ENCODE measurements at places on chromosomes 2 and 18.

GRCh38 chr2:165682546-165682945, 111.5 kb downstream of the GALNT3 start:
- DNase-seq = no peak

- DNase-seq = no peak
These were observed 231.5 kb upstream of the SPRED2 start for GRCh38 chr2:65663831-65664407.

DNA sequence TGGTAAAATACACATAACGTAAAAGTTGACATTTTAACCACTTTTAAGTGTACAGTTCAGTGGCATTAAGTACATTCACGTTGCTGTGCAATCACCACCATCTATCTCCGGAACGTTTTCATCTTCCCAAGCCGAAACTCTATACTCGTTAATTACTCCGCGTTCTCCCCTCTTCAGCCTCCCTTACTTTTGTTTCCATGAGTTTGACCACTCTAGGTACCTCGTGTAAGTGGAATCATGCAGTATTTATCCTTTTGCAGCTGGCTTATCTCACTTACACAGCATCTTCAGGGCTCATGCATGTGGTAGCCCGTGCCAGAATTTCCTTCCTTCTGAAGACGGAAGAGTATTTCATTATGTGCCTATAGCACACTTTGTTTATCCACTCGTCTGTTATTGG, 225.2 kb downstream of the SLC4A3 start:
- DNase-seq = no peak

DNA sequence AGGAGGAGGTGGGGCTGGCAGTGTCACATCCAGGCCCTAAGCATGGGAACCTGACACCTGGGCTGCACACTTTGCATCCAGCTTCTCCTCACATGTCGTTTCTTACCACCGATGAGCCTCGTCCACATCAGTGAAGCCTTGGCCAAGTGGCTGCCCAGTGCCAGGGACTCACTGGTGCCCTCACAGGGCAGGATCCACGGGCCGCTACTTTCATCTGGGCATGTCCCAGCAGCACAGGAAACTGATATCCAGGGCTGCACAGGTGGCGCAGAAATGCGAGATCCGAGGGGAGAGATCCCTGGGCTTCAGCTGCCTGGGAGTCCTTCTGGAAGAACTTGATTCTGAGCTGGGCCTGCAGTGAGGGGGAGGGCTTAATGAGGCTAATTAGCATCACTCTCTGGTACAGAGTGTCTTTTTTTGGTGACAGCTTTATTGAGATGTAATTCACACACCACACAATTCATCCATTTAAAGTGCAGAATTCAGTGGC, 291.6 kb upstream of the HDAC4 start:
- DNase-seq = no peak

DNA sequence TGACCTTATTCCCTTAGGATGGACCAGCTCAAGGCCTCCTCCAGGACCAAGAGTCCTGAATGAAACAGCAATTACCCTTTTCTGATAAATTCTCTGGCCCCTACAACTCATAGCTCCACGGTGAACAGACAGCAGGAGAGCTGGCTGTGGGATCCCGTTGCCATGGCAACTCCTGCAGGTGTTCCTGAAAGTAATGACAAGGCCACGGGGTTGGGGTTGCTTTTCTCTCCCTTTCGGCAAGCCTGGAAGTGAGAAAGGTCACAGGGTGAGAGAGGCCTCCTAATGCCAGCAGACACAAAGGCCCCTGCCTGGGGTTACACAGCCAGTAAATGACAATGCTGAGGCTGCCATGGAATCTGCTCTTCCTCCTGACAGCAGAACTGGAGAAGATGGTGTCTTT, 403.0 kb downstream of the NBAS start:
- DNase-seq = no peak

- no peak for DNase-seq
These were observed 21.9 kb downstream of the CHMP3 start for GRCh38 chr2:86541334-86541733.

DNA sequence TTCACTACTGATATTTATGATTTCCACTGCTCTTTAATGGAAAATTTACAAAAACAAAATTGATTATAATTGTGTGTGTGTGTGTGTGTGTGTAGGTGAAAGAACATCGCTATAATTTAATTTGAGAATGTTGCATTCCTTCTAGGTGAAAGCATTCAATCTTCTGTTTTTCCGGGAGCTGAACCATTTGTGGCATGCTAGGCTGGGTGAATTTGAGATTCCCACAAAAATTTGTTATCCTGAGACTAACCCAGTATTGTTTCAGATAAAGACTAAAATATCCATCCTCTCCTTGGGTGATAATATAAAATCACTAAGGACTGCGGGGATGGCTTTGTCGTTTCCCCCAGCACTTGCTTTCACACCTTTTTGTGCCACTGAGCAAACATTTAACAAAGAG, 911.2 kb upstream of the PIK3C3 start:
- no peak for DNase-seq

DNA sequence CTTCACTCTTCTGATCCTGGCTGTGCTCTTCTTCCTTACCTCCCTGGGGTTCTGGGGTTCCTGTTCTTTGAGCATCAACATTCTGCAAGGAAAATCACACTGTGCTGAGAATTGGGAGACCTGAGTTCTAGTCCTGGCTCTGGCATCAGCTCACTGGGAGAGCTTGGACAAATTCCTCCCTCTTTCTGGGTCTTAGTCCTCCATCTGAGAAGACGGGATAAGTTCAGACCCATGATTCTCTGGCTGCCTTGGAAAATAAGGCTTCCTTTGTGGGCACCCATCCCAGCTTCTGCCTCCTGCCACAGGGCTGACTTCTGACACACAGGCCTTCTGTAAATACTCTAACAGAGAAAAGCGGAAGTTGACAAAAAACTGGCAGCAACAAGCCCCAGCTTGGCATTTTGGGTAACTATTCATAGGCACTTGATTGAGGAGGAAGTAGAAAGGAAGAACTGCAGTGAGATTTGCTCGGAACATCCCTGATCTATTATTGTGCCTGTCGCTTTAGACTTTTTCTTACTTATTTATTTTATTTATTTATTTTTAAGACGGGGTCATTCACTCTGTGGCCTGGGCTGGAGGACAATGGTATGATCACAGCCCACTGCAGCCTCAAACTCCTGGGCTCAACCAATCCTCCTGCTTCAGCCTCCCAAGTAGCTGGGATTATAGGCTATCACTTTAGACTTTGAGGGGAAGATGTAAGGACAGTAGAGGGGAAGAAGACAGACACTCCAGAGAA, 7.9 kb downstream of the PCBP1 start:
- no peak for DNase-seq

DNA sequence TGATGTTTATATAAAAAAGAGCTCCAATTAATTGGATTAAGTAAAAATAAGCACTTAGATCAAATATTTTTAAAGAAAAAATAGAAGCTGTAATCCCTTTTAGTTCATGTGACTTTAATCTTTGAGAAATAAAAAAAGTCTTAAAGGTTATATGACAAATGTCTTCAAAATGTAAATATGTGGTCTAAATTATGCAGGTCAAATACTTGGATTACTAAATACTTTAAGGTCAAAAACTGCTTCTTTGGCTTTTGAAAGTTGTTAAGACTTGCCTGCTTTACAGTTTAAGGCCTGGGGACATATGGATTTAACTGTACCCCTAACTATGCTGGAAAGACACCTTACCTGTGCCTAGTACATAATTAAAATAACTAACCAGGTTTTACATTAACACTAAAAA, 15.5 kb upstream of the PDK1 start:
- DNase-seq = no peak

DNA sequence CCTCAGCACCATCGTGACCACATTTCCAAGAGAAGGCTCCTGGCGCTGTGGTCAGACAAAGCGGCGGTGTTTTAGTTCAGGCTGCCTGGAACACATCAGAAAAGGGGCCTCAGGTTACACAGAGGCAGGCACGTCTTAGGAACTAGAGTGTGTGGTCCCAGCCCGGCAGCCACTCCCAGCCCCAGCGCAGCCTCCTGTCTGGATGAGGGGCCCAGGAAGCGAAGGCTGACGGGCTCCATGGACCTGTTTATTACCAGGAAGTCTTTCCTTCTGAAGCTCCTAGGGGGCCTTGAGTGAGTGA, 10.0 kb upstream of the GPR55 start:
- DNase-seq = no peak

GRCh38 chr2:37059841-37060240, 24.3 kb downstream of the HEATR5B start:
- no peak for DNase-seq

- DNase-seq = no peak
These were observed 11.5 kb downstream of the ANKRD29 start for GRCh38 chr18:23650968-23651927.

DNA sequence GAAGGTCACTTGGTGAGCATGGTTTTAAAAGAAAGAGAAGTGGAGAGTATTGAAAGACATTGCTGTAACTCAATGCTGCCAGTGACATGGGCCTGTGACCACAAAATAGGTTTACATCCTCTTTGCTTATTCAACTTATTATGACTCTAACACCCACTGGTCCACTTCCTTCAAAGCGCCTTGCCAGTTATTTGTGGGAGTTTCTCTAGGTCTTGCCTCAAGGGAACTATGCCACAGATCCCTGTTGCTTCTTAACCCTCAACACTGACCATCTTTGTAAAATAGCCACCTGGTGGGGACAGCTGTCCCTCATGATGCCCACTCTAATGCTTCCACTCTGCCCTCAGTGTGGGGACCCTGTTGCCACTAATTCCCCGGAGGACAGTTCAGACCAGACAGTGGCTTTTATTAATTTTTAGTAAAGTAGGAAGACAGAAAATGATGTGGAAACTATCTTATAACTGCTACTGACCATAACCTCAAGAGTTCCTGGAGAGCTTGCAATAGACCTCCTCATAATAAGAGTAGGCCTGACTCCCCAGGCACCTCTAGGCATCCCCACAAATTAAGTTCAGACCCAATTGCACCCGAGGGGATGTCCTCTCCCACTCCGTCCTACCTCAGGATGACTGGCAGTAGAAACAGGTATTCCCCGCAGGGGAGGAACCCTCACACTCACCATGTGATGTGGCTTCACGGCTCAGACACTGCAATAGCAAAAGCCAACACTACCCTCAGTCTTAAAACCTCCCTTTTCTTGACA, 31.3 kb upstream of the SLC25A52 start:
- no peak for DNase-seq

DNA sequence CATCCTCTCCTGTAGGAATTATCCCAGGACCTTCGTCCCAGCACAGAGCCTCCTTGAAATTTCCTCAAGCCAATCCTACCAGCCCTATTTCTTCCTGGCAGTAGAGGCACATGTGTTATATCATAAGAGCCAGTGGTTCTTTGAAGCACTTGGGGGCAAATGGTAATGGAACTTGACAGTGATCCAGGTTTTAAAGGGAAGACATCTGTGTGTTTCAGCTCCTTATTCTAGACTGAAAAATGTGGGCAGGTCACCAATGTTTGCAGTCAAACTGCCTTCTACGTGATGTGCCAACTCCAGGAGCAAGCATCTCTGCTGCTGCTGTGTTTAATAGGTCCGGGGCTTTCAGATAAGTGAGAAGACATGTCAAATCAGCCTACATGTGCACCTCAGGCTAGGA, 157.1 kb downstream of the GALNT14 start:
- no peak for DNase-seq

DNA sequence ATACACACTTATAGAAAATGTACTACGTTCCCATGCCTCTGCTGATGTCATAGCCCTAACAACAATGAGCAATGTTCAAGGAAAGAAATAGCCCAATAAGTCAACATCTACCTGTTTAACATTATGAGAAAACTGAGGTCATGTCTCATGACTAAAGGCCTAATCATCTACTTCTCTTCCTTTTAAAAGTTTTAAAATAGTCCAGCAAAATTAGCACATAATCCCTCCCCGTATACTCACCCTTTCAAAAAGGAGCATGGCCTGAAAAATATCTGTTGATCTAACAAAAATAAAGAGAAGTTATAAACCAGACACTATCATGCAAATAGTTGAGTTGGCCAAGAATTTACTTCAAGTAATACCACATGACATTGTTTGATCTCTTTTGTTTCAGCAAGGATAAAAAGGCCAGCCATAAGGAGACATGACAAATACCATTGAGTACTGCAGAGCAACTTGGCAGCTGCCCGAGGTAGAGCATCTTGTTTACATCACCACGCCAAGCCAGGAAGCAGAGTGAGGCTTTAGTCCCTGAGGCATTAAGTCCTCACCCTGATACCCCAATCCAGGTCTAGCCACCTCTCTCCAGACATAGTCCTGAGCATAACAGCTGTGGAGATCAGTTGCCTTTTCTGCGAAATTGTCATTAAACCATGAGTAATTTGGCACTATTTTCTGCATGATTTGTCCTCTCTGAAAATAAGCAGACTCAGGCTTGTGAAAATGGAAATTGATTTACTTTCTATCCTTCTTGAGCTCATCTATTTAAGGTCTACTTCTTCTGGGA, 137.4 kb upstream of the ETAA1 start:
- DNase-seq = no peak

DNA sequence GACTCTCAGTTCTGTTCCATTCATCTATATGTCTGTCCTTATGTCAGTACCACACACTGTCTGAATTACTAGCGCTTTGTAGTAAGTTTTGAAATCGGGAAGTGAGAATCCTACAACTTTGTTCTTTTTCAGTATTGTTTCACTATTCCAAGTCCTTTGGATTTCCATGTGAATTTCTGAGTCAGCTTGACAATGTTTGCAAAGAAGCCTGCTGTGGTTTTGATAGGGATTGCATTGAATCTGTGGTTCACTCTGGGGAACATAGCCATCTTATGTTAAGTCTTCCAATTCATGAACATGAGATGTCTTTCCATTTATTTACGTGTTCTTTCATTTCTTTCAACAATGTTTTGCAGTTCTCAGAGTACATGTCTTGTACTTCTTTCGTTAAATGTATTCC, 15.0 kb downstream of the SLC3A1 start:
- DNase-seq = no peak

DNA sequence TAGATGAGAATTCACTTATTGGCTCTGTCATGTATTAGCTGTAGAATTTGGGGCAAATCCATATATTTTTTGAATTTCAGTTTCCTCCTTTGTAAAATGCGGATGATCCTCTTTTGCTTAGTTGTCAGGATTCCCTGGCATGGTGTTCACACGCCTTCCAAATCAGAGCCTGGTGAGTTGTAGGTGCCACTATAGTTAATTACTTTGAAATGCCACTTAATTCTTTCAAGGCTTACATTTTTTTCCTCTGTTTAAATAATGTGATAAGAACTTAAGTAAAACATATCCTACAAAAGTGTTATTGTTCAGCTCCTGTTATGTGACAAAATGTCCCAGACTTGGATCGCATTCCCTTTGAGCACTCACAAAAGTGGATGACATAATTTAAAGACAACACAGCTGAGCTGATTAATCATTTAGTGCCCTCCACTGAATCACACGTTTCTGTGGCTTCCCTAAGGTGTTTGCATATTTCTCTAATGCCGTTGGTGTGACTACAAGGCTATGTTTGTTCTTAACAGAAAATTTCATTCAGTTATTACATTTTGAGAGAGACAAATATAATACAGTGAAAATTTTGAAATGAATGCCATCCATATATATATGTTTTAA, 471.2 kb upstream of the CHST9 start:
- no peak for DNase-seq
